ENCODE measurements at places on chromosomes 2 and 18.

GRCh38 chr2:234788841-234789240 is 163.0 kb upstream of the SH3BP4 start:
- no peak for DNase-seq

GRCh38 chr2:223923976-223924375 is 21.2 kb downstream of the WDFY1 start:
- DNase-seq, result no peak

DNA sequence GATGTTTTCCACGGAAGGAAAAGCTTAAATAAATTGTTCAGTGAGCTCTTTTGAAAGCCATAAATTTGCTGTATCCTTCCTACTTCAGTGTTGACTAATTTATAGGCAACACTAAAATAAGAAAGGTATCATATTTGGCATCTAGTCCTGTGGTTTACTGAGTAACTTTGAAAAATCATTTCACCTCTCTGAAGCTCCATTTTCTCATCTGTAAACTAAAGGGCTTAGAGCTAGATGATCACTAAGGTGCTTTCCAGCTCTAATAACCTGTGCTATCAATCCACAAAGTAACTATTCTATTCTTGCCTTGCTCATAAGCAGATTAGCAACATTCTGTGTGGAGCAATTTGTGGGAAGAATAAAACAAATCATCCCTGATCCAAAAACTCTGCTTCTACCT is 3.6 kb upstream of the MYOM1 start:
- no peak for DNase-seq

GRCh38 chr2:68234405-68234804 is 17.9 kb downstream of the PPP3R1 start:
- DNase-seq, result no peak

- DNase-seq, result no peak
Observed at GRCh38 chr2:232236200-232236599, 142.4 kb upstream of the ALPP start.

DNA sequence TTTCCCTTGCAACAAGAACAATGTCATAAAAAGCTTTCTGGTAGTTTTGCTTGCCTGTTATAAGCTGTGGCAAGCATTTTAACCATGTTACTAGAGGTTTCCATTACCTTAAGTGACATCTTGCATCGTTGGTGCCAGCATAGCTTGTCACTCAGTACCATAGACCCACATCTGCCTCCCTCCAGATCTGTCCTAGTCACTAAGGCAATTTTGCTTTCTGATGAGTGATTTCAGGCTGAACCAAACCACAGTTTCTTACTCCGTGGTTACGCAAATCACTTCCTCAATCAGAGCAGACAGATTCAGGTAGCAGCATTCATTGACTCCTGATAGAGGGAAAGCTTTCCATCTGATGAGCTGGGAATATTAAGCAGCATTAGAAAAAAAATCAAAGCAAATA is 1057.5 kb upstream of the FAM98A start:
- DNase-seq, result no peak

- DNase-seq, result no peak
Observed at GRCh38 chr2:37766106-37766505, 94.7 kb upstream of the CDC42EP3 start.

DNA sequence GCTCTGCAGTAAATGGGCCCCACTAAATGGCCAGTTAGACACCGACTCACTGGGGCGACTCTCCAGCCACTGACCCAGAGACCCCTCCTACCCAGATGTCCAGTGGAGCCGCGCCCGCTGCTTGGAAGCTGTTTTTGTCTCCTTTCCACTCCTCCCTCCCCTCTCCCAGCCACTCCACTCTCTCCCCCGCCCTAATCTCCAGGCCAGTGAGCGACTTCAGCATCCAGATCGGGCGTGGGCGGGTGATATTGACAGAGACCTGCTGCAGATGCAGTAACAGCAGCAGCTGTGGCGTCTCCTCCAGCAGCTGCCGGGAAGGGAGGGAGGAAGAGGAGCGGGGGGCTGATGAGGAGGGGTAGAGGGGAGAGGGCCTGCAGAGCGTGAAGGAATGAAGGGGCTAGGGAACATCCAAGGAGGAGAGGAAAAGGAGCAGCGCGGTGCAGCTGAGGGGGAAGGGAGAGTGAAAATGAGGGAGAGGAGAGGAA is at the start of gene SCN7A:
SCN7A (minus strand) TSS at position 110 of the 485 bp plus-strand sequence. CDS start 16,553 bp downstream, outside the sequence.
- DNase-seq, result no peak

DNA sequence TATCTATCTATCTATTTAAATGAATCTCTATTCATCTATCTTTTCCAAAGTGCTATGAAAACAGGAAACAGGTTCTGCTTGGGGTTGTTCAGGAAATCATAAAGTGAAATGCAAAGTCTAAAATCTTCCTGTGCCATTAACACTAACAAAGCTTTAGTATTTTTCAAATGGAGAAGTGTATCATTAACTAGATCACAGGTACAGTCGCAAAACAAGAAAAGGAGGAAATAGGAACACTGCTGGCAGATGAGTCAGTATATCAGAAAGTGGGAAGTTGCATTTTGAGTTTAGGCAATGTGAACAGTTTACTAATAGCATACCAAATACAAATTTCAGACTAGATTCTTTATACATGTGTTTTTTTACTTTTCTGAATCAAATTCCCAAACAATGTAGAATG is 888.5 kb upstream of the FSHR start:
- DNase-seq, result no peak

DNA sequence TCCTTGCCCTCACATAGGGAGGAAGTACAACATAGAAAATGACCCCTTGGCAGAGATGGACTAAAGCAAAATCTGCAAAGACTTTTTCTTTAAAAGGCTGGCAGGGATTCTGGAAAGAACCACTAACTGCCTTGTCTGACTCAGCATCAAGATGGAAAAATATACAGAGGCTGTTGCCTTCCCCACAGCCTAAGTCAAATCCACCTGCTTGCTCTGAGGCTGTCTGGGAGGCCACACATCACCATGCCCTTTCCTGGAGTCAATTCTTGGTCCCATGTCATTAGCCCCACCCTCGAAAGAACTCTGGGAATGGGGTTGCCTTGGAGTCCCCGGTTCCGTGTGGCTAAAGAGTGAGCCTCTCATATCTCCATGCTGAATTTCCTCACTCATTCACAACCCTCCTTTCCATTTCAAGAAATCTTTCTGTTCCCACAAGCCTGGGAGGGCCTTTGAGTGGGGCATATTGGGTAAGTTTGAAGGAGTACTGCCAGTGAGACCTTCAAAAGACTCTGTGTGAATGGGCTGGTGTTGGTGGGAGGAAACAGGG is 39.4 kb downstream of the BMP10 start:
- DNase-seq, result no peak

- peak; percentile 17 for DNase-seq
Observed at GRCh38 chr2:30336978-30337841, 105.9 kb downstream of the LBH start.

GRCh38 chr18:73286584-73286983 is 418.8 kb upstream of the NETO1 start:
- no peak for DNase-seq

GRCh38 chr18:67672155-67672554 is 155.6 kb upstream of the DSEL start:
- no peak for DNase-seq

GRCh38 chr2:95001701-95002100 is 23.8 kb upstream of the MAL start:
- no peak for DNase-seq

GRCh38 chr2:8645176-8645831 is 36.6 kb upstream of the ID2 start:
- no peak for DNase-seq

DNA sequence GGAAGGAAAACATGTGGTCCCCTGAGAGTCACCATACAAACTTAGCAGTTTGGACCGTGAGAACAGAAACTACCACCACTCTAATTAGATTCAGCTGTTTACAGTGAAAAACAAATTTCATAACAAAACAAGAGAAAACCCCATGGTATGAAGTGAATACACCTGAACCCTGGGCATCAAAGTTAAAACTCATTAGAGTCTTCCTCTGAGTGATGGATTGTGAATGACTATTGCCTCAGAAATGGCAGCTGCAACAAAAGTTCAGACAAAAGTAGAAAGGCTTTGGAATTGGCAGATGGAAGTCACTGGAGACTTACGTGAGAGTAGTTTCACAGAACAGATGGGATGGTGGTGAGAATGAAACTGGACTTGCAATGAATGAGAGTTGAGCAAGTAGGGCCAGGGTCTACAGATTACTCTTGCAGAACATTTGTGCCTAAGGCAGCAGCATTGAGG is 98.0 kb downstream of the AAK1 start:
- no peak for DNase-seq

GRCh38 chr18:49377742-49378141 is 82.7 kb downstream of the DYM start:
- DNase-seq, result no peak

- no peak for DNase-seq
Observed at GRCh38 chr2:65395621-65396347, 36.6 kb downstream of the SPRED2 start.

- DNase-seq, result no peak
Observed at GRCh38 chr2:85394976-85395375, 15.2 kb downstream of the CAPG start.

DNA sequence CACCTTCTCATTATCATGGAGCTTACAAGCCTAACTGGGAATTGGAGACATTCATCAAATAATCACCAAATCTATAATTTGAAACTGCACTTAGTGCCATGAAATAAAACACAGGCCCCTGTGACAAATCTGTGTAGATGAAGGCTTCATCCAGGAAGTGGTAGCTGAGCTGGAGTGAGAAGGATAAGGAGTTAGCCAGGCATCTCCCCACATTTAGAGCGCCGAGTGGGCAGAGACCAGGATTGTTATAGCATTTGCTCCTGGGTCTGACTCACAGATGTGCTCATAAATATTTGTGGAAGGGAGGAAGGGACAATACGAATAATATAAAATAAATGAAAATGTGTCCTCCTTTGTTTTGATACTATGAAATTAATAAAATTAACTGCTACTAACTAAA is 2.5 kb upstream of the MAT2A start:
- no peak for DNase-seq

DNA sequence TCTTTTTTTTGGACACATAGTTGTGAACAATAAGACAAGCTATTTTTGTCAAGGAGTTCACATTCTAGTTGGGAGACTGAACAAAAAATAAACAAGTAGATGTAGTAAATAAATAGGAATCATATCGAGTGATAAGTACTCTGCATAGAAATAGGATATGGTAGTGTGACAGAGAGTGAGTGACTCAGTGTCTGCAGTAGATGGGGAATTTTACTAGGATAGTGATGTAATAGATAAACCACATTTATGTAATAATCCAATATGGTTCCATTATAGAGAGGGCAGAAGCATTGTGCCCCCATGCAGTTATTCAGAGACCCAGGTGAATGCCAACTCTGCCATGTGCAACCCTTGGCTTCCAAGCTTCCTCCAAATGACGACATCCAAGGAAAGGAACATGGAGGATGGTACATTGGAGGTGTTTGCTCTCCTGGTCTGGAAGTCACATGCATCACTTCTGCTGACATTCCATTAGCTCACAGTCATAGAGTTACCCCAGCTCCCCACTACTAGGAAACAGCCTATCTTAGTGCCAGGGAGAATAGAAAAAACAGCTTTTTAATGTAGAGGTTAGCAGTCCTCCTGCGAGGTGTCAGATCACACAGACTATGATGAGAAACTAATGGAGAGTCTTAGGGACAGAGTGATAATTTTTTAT is 595.4 kb downstream of the NYAP2 start:
- no peak for DNase-seq

DNA sequence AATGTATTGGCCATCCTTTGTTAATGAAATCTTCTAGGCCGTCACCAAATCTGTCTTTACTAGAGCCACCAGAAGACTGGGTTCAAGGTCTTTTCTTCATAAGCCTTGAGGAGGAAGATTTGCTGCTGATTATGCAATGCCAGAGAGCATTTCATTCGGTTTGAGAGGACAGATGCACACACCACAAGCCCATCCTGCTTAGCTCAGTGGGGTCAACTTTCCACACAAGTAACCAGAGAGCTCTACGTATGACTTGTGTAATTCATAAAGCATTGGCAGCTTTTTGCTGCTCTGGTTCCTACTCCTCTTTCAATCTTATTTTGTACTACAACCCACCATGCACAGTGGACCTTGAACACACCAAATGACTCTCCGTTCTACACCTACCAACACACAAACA is 106.9 kb downstream of the OSR1 start:
- no peak for DNase-seq

DNA sequence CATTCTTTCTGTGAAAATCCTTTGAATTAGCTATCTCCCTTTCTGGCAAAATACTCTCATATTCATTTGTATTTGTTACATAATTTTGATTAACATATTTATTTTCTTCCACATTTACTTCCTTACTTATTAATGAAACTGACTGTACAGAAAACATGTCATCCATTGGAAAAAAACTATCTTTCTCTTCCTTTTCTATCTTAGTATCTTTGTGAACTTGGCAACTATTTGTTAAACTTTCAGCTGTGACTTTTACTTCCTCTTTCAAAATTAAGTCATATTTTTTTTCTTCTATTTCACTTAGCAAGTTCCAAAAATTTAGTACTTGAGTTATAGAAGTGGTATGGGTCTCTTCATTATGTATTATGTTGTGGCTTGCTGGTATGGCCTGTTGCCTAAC is 2.6 kb downstream of the RAD51AP2 start:
- no peak for DNase-seq
